ENCODE measurements at places on chromosomes 2 and 18.

DNA sequence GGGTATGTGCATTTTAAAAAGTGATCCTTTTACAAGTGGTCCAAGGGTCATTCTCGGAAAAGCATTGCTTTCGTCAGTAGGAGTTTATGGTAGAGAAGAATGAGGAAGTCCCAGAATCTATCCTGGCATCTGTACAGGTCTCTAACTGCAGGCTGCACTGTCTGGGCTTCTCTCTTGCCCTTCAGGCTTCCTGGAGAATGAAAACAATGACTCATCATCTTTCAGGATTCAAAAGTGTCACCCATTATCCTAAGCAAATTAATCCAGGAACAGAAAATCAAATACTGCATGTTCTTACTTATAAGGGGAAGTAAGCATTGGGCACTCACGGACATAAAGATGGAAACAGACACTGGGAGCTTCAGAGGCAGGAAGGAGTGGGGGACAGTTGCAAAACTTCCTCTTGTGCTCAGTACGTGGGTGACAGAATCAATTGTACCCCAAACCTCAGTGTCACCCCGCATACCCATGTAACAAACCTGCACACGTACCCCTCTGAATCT, 60.2 kb upstream of the TXNDC2 start:
- DNase-seq, result peak; percentile 84

- no peak for DNase-seq
These were observed 14.2 kb downstream of the PLEK start for GRCh38 chr2:68379184-68379708.

- no peak for DNase-seq
These were observed 17.1 kb downstream of the B3GNT7 start for GRCh38 chr2:231412618-231412963.

DNA sequence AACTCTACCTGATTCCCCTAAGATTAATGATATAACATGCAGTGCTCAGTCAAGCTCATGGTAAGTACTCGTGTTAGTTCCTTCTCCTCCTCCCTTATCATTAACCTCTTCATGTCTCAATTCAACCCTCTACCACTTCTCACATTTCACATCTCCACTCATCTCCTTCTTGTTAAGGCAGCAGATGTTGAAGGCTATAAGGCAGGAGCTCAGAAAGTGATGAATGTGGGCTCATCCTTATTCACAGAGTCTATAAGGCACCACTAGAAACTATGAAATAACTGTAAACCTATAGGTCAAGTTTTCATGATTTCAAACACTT, 56.0 kb downstream of the CLHC1 start:
- DNase-seq, result no peak

DNA sequence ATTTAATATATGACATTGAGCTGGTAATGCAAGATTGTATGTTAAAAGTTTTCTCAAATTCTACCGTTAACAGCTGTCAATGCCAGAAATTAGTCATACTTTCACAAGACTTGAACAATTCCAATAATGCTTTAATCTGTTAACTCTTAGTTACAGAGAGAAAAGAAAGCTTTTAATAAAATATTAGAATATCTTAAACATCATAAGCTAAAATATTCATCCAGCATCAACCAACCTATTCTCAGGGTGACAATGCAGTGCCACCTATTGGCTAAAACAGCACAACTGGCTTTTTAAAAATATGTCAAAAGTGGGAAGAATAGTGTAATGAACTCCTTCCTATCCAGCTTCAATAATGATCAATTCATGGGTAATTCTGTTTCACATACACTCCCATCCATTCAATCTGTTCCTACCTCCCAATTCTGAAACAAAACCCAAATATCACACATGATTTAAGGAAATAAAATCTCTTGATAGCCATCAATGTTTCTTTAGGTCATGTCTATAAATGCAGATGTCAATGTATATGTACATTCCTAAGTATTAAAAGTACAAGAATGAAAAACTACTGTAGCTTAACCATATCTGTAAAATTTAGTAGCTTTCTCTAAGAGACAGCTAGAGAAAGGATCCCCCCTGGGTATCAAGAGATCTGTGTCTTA, 79.8 kb upstream of the CCDC141 start:
- DNase-seq, result no peak

GRCh38 chr2:176579608-176580007, 310.4 kb downstream of the MTX2 start:
- no peak for DNase-seq

DNA sequence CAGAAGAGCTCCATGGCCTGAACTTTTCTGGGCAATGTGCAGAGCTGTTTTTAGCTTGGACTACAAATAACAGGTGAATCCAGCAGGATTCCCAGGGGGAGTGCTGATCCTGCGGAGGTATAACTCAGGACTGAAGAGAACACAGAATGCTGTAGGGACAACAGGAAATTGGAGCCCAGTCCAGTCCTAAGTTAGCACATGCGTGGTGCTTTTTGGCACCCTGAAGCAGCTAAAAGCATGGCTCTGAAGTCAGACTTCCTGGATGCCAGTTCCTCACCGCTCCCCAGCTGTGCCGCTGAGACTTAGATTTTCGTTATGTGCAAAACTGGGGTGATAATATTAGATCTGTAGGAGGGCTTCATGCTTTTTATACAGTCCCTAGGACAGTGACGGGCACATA, 58.6 kb downstream of the GALR1 start:
- no peak for DNase-seq

DNA sequence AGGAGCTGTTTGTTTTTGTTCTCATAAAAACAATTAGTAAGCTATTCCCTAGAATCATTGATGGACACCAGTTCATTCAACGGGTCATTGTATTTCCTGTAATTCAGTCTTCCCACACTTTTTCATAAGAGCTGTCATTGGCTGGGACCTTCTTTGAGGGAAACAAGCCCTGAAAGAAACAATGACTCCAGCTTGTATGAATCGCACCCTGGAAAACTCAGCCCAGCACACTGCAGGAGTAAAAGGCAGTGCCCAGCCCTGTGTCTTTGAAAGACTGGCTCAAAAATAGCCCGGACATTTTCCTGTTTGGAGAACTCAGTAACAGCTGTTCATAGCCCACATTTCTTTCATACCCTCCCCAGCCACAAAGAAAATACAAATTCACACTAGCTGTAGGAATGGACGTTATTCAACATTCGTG, 81.5 kb downstream of the NCKAP5 start:
- DNase-seq, result peak; percentile 20

All from brain microvascular endothelial cell (primary cell).